Lung (tissue), 17 donors: ENCODE measurements at places on chromosomes 16 and 17. TPM values are rescaled to one million over a fixed set of nuclear protein-coding genes. Genes with fewer than 3 reads are reported as not detected.

The TNP2 gene
- not detected for total RNA-seq

GRCh38 chr17:7971651-7972050 lies 30.8 kb upstream of the GUCY2D start:
- DNase-seq: no peak

The NFATC3 gene
- total RNA-seq: 56.0 TPM

DNA sequence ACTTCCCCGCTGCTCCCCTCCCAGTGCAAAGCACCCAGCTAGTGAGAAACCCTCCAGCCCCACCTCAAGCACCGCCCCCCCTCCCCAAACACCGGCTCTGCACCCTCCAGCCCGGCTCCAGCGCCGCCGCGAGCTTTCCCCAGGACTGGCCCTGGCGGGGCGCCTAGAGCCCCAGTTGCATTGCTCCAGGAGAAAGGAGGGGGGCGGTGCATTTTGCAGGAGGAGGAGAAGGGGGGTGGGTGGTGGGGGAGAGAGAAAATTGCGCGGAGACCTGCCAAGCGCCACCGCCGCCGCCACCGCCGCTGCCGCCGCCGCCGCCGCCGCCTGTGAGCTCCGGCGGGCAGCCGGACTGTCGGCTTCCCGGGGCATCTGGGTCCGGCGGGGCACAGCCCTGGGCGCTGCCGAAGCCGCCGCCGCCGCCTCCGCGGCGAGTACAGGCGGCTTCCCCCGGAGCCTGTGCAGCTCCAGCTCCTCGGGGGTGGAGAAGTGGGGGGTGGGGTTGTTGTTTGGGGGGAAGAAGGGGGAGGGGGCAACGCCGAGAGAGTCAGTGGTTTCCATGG lies 333 bp upstream of the NOG start:
- DNase-seq: peak; percentile 68

GRCh38 chr17:48722915-48723422 lies at the start of gene PRAC2:
Gene PRAC2 (plus strand): TSS chr17:48723185. CDS start chr17:48724411, 1,226 bp downstream.
- no peak for DNase-seq

DNA sequence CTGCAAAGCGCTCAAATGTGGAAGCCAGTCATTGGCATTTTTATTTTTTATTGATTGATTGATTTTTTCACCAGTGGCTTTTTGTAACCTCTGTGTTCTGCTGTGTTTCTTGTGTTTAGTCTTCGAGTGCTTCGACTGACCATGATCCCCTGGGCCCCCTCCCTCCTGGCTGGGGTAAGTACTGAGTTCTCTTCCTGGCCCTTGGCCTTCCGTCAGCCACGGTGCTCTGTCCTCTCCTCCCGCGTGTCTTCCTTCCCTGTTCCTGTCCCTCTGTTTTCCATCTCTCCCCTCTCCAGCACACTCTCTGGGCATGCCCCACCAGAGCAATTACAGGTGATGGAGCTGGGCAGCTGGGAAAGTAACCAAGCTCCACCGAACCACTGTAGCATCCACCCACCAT lies 25.8 kb upstream of the CLEC18A start:
- no peak for DNase-seq

DNA sequence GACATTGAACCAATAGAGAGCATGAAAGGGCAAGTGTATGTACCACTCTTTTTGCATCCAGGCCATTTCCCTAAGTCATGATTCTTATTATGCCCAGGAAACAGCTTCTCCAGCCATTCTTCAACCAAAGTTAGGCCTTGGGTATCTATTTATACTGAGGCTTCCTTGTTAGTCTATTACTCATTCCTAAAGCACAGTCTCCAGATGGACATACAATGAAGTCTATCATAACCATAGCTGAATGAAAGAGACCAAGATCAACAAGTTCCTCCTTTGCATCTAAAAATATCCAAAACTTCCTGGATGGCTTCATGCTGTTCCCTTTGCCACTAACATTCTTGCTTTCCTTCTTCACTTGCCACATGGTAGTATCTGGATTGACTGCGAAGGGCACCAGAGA lies 265.9 kb downstream of the CDH8 start:
- no peak for DNase-seq

DNA sequence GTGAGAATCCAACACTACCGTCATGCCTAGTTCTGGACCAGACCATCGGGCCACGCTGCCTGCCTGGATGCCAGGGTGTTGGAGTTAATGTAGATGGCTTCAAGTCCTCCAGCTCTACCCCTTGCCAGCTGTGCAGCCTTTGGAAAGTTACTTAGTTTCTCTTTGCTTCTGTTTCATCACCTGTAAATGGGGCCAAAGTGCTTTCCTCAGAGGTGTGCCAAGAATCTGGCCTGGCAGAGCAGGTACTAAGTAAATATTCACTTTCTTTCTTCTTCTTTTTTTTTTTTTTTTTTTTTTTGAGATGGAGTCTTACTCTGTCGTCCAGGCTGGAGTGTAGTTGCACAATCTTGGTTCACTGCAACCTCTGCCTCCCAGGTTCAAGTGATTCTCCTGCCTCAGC lies 159.5 kb upstream of the RPL38 start:
- peak; percentile 22 for DNase-seq

The NTN1 gene
- 17.1 TPM for total RNA-seq
